Activated CD4-positive, alpha-beta T cell treated with anti-CD3 and anti-CD28 coated beads, Interleukin-2, amount 10 ng/mL, durations not matched to agents 24 days and 14 days (primary cell): ENCODE measurements at places on chromosomes 6 and 20.
A peak's percentile ranks its signal among the peaks of the same experiment; 100 is the strongest.

DNA sequence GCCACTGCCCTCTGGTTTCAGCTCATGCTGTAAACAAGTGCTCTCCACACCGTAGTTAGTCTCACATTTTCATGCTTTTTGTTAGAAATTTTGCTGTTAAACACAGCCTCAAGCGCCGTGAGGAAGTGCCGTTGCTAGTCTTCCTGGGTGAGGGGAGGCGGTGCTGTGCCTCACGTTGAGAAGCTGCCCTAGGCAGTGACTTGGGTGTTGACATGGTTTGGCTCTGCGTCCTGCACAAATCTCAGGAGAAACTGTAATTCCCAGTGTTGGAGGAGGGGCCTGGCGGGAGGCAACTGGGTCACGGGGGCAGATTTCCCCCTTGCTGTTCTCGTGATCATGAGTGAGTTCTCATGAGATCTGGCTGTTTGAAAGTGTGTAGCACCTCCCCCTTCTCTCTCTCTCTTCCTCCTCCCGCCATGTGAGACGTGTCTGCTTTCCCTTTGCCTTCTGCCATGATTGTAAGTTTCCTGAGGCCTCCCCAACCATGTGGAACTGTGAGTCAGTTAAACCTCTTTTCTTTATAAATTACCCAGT is 95.8 kb downstream of the ERMARD start:
- H3K4me1 ChIP-seq = no peaks in the 10 kb centered on the region
- no peak overlapping the region for H3K4me3 ChIP-seq

DNA sequence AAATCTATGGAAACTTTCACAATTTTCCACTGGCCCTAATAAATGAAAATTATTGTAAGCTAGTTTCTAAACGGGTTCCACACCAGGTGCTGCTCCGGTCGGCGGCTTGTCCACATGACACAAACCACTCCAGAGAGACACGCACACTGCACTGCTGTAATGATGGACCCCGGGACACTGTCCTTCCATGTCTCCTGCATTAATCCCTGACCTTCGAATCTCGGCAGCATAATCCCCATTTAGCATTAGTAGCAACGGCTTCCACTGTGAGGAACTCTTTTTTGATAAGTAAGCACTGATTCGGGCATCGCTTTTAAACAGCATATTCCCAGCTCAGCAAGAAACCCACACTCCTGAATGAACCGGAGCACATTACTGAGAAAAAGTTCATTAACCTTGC is 43.5 kb downstream of the INSM1 start:
- no peaks in the 10 kb centered on the region for H3K36me3 ChIP-seq
- peak overlapping the region; percentile 30 for H3K4me3 ChIP-seq
- DNase-seq = no peak
- H3K27ac ChIP-seq = peak overlapping the region; percentile 85
- H3K4me1 ChIP-seq = peaks cover 30% of the 10 kb centered on the region

DNA sequence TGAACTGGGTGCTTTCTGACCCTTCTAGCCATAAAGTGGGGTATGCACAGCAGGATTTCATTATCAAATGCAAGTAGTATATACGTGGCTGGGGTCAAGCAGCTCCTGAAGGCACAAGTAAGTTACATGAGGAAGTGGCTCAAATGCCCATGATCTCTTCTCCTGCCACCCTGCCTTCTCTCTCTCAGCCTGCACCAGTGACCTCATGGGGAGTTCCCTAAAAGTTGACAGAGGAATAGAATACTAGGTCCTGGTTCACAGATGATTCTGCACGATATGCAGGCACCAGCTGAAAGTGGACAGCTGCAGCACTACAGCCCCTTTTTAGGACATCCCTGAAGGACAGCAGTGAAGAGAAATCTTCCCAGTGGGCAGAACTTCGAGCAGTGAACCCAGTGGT is 282.0 kb downstream of the BCKDHB start:
- H3K27ac ChIP-seq = no peak overlapping the region
- no peaks in the 10 kb centered on the region for H3K4me1 ChIP-seq
- no peak overlapping the region for H3K4me3 ChIP-seq
- no peak for DNase-seq

DNA sequence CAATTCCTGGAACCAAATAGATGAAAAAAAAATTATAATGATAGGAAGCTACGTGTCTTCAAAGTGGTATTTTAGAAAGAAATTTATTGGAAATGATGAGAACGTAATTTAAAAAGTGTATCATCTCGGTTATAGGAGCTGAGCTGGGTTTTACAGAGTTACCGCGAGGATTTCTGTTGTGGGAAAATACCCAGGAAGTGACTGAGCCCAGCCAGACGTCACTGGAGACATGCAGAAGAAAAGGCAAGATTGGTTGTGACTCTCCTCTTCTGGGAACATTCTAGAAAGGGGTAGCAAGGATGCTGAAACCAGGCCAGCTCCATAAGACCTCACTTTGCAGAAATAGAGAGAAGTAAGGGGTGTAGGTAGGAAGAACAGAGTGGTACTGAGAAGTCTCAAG is 95.9 kb upstream of the ADGRF1 start:
- H3K4me3 ChIP-seq = no peak overlapping the region
- peaks cover 3% of the 10 kb centered on the region for H3K27me3 ChIP-seq
- H3K36me3 ChIP-seq = no peaks in the 10 kb centered on the region

- H3K36me3 ChIP-seq = no peaks in the 10 kb centered on the region
- H3K4me3 ChIP-seq = no peak overlapping the region
- H3K27ac ChIP-seq = no peak overlapping the region
- no peak for DNase-seq
- H3K4me1 ChIP-seq = peaks cover 17% of the 10 kb centered on the region
- peaks cover 13% of the 10 kb centered on the region for H3K27me3 ChIP-seq
Measured at GRCh38 chr6:156699017-156699421, 78.2 kb upstream of the ARID1B start.

DNA sequence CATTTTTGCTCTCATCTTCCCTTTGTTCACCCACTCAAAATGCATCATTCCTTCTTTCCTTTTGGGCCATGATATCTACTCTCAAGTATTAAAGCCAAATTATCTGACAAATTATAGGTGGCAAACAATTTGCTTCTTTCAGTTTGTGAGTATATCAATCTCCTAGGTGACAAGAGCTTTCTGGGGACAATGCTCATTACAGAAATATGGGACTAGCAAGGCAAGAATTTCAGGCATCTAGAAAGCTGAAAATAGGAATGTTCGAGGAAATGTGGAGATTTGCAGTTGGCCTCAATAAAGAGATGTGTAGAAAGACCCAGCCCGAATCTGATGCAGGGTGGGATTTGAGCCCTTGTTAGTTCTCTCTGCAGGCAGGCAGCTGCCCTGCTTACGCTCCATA is 71.8 kb downstream of the ALDH8A1 start:
- H3K27me3 ChIP-seq = peaks cover under 1% of the 10 kb centered on the region
- no peaks in the 10 kb centered on the region for H3K36me3 ChIP-seq
- peaks cover 5% of the 10 kb centered on the region for H3K4me1 ChIP-seq
- H3K4me3 ChIP-seq = no peak overlapping the region
- no peak overlapping the region for H3K27ac ChIP-seq

DNA sequence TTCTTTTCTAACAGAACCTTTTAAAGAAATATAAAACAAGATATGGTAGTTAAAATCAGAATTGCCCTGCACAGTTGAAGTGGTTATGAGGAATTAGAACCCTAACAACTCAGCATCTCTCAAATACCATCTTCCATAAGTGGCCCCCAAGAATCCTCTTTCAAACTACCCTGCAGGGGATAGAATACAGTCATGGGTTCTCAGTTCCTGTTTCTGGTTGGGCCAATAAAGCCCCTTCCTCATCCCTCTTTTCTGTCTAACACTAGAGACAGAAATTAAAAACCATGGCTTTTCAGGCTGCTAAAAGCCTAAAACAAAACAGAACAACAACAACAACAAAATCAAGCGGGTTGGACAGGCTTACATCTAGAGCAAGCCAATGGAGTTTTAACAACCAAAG is 6.7 kb upstream of the LCA5 start:
- no peaks in the 10 kb centered on the region for H3K36me3 ChIP-seq
- H3K27ac ChIP-seq = no peak overlapping the region
- H3K4me3 ChIP-seq = no peak overlapping the region
- peaks cover 6% of the 10 kb centered on the region for H3K4me1 ChIP-seq
- peaks cover 1% of the 10 kb centered on the region for H3K27me3 ChIP-seq

GRCh38 chr6:11083491-11083890 is 10.1 kb upstream of the SMIM13 start:
- H3K4me3 ChIP-seq = no peak overlapping the region
- no peak overlapping the region for H3K27ac ChIP-seq
- peaks cover 6% of the 10 kb centered on the region for H3K27me3 ChIP-seq
- no peaks in the 10 kb centered on the region for H3K4me1 ChIP-seq

GRCh38 chr6:159038914-159039884 is 5.6 kb downstream of the TAGAP start:
- H3K4me3 ChIP-seq = peak overlapping the region; percentile 94
- peak overlapping the region; percentile 99 for H3K27ac ChIP-seq
- H3K36me3 ChIP-seq = peaks cover 92% of the 10 kb centered on the region
- DNase-seq = peak; percentile 77
- H3K4me1 ChIP-seq = peaks cover 58% of the 10 kb centered on the region

DNA sequence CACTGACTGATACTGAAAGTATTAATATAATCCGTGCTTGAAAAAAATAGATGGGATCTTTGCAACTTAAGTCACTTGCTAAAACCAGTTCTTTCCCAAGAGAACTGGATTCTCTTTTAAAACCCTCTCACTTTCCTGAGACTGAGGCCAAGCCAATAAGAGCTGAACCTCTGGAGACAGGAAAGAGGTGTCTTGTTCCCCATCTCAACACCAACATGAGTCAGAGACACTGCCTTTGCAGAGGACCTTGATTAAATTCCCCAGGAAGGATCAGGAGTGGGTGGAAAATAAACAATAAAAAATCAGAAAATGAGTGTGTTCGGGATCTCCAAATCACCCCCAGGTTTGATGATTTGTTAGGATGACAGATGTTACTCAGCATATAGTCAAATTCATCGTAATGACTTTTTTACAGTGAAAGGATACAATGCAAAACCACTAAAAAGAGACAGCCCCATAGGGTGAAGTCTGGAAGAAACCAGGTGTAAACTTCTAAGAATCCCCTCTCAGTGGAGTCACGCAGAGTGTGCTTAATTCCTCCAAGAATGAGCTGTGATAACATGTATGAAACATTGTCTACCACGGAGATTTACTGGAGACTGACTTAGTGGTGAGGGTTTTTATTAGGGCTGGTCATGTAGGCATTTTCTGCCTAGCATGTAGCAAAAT is 122.8 kb upstream of the BEND3 start:
- peaks cover 3% of the 10 kb centered on the region for H3K36me3 ChIP-seq
- H3K27me3 ChIP-seq = no peaks in the 10 kb centered on the region
- H3K4me3 ChIP-seq = no peak overlapping the region

DNA sequence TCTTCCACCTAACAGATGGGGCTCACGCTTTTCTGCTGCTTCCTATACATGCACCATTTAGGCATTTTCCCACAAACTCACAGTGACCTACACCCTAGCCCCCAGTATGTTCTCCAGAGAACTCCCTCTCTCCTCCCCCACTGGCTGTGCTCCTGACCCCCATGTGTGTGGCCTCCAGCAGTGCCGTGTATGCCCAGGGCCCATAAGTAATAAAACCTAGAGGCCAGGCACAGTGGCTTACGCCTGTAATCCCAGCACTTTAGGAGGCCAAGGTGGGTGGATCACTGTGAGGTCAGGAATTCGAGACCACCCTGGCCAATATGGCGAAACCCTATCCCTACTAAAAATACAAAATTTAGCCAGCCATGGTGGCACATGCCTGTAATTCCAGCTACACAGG is 54.7 kb upstream of the NXT1 start:
- H3K36me3 ChIP-seq = no peaks in the 10 kb centered on the region
- H3K27me3 ChIP-seq = peaks cover 3% of the 10 kb centered on the region
- H3K4me1 ChIP-seq = no peaks in the 10 kb centered on the region

DNA sequence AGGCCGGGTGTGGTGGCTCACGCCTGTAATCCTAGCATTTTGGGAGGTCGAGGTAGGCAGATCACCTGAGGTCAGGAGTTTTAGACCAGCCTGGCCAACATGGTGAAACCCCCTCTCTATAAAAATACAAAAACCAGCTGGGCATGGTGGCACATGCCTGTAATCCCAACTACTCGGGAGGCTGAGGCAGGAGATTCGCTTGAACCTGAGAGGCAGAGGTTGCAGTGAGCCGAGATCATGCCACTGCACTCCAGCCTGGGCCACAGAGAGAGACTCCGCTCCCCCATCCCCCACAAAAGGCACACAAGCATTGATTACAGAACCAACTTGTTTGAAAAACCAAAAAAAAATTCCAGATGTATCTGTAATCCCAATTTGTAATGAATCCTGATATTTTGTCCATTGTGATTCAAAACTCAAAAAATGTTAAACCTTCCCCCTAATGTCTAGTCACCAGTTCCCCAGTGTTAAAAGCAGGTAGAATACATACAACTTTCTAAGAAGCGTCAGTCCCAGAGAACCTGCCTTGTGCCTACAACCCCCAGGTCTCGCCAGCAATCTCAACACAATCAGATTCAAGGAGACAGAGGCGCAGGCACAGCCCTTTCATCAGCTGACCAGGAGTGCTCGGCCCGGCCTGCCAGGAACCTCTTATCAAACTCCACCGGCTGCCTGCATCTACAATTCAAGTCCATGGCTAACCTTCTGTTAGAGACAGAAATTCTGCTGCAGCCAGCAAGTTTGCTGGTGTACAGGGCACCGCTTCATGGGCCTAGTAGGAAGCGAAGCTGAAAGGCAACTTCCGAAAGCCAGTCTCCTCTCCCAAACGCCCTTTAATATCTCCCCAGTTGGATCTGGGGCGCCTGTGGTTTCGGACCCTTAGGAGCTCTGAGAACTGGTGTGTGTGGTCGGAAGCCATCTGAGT is 2.1 kb downstream of the EZR start:
- peak; percentile 82 for DNase-seq
- peaks cover 52% of the 10 kb centered on the region for H3K4me1 ChIP-seq
- H3K27ac ChIP-seq = peak overlapping the region; percentile 86
- H3K27me3 ChIP-seq = no peaks in the 10 kb centered on the region

GRCh38 chr20:52473186-52473585 is 281.6 kb upstream of the ZFP64 start:
- H3K27me3 ChIP-seq = no peaks in the 10 kb centered on the region
- no peak for DNase-seq
- H3K36me3 ChIP-seq = no peaks in the 10 kb centered on the region
- H3K4me1 ChIP-seq = no peaks in the 10 kb centered on the region
- no peak overlapping the region for H3K27ac ChIP-seq

- no peaks in the 10 kb centered on the region for H3K36me3 ChIP-seq
- no peak overlapping the region for H3K4me3 ChIP-seq
- no peak for DNase-seq
- no peaks in the 10 kb centered on the region for H3K27me3 ChIP-seq
- no peaks in the 10 kb centered on the region for H3K4me1 ChIP-seq
Measured at GRCh38 chr6:115932481-115932880, 128.2 kb downstream of the FRK start.

DNA sequence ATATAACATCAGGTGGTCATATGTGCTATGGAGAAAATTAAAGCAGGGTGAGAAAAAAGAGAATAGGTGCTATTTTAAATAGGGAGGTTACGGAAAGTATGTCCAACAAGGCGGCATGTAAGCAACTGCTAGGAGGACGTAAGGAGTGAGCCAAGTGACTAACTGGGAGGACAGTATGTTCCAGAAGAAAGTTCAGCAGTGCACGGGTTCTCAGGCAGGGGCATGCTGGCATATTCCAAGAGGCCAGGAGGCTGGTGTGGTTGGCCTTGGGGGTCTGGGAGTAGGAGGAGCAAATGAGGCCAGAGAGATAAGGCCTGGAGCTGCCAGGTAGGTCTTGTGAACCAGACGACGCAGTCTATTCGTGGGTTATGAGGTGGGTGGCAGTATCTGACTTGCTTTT is 112.4 kb downstream of the ARMC2 start:
- peak overlapping the region; percentile 9 for H3K27ac ChIP-seq
- H3K4me3 ChIP-seq = no peak overlapping the region
- no peak for DNase-seq
- no peaks in the 10 kb centered on the region for H3K27me3 ChIP-seq
- no peaks in the 10 kb centered on the region for H3K36me3 ChIP-seq
- peaks cover 13% of the 10 kb centered on the region for H3K4me1 ChIP-seq

GRCh38 chr20:39619271-39619785 is 657.2 kb downstream of the DHX35 start:
- H3K4me3 ChIP-seq = no peak overlapping the region
- no peaks in the 10 kb centered on the region for H3K27me3 ChIP-seq
- no peak overlapping the region for H3K27ac ChIP-seq
